ENCODE measurements at places on chromosomes 7 and 10.

- DNase-seq, result no peak
These were observed 107.5 kb upstream of the NPS start for GRCh38 chr10:127441350-127442219.

GRCh38 chr10:71434760-71435394 lies 38.2 kb downstream of the CDH23 start:
- no peak for DNase-seq

- DNase-seq, result no peak
These were observed 233.0 kb downstream of the DIP2C start for GRCh38 chr10:456486-456885.

- DNase-seq, result no peak
These were observed 257.2 kb downstream of the GRID1 start for GRCh38 chr10:86109421-86109820.

DNA sequence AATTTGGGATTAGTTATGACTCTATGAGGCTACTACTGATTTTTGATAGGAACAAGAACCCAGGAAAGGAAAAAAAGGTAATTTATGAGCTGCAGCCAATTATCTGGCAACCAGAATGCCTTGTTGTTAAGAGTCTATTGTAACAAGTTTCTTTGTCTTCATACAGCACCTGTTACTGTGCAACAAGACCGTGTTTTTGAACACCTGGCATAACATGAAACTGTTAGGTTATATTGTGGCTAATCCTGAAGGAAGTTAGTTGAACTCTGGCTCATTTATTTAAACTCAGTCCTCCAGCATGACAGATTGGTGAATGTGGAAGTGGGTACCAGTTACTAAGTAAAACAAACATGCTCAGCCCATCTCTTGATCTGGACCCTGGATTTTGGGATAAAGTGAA lies 33.0 kb downstream of the RALA start:
- DNase-seq, result no peak

- no peak for DNase-seq
These were observed 17.4 kb downstream of the ESYT2 start for GRCh38 chr7:158811894-158812293.

DNA sequence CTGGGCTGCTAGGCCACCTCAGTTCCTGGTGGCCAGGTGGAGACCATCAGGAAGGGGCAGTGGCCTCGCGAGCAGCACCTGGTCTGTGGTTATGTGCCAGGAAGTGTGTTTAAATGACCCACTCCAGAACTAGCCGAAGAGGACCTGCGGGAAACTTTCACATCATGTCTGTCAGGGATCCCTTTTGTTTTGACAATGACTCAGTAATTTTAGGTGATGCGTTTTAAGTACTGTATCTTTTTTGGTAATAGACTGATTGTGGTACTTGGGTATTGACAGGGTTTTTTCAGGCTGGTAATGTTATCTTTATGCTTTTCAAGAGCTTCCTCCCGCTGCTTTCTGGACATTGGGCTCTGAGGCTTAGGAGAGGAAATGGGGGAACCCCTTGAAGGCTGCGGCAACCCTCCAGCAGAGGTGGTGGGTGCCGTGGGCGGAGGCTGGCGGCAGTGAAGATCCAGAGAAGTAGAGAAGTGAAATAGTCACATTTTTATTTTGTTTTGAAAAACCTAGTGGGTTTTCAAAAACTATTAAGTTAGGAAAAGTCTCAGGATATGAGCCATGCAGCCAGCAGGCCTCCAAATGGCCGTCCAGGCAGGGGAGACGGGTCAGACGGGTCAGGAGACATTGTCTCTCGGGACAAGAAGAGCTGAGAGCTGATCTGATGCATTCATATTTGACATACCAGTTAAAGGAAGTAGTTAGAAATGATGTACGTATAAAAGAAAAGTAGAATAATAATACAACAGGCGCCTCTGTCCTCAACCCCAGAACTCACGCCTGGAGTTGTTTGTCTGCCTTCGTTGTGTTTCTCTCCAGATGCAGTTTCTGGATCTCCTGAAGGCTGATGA lies 27.7 kb downstream of the PPP2R2D start:
- DNase-seq, result no peak

- DNase-seq, result no peak
These were observed 21.4 kb upstream of the LEP start for GRCh38 chr7:128219636-128220035.

DNA sequence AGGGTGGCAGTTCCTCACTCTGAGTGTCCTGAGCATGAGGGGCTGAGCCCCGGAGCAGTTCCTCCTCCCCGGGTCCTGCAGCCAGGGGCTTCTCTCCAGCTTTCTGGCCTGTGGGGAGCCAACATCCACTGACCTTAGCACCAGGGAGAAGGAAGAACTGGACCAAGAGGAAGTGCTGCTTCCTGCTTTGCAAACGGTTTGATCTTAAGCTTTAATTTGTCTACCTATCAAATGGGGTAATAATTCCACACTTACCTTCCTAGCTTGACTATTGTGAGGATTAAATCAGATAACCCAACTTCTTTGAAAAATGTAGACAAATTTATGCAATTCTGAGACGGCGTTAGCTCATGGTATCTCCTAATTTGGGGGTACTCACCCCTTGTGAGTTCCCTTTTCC lies 2.0 kb downstream of the NOBOX start:
- no peak for DNase-seq

DNA sequence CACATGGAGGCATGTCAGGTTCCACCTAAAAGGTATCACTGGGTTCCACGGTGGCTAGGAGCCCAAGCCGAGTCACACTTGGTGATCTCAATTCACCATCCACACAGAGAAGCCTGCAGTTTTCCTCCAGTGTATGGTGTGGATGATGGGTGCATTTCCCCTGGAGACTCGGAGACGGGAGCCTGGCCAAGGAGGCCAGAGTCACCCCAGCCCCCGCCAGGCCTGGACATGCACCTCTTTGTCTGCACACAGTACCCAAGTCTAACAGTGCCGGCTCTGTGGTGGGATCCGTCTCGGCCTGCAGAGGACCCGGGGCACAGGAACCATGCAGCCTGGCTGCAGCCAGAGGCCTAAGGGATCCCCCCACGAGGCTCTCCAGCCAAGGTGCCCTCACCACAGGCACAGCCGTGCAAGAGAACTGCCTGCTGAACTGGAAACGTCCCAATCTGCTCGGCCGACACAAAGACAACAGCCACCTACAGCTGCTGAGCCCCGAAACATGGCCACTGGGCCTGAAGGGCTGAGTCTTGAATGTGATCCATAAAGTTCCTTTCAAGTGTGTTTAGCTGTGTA lies 75.2 kb downstream of the DIP2C start:
- no peak for DNase-seq

DNA sequence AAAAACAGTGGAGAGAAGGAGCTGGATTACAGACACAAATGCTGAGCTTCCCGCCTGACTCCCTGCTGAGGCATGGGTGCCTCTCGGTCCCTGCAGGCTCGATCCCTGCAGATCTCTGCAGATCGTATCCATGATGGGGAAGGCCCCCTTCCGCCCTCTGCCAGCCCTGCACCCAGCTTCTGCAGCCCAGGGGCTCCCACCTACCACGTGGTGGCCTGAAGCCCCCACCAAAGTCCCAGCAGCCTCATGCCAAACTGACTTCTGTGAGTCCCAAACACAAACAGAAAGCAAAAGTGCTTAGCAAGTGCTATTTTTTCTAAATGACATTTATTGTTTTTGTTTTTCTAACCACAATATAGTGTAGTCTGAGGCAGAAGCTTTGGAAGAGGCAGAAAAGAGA lies 127.1 kb upstream of the CHST15 start:
- no peak for DNase-seq

DNA sequence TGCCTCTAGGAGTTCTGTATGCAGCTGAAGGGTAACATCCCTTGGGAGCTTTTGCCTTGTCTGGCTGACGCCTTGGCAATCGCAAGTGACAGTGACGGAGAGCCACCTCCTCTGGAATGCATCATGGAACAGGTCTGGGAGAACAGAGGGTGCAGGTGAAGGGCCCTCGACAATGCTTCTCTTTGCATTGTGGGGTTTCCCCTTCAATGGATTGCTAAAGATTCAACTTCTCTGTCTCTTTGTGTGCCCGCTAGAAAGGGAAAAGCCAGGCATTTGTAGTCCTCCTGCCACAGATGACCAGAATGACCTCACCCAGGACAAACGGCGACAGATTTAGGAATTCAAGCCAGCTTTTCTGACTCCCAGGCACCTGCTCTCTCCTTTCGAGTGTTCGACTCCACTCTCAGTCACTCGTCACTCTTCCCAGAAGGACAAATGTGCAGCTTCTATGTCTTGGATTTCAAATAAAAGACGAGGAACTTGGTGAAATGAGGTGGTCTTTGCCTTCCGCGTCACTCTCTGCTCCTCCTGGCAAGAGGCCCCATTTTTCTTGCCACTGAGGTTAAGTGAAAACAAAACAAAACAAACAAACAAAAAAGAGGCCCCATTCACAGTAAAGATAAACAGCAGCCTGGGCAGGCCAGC lies 26.1 kb downstream of the IL2RA start:
- DNase-seq, result no peak

GRCh38 chr10:78412605-78413004 lies 378.9 kb downstream of the RPS24 start:
- no peak for DNase-seq

DNA sequence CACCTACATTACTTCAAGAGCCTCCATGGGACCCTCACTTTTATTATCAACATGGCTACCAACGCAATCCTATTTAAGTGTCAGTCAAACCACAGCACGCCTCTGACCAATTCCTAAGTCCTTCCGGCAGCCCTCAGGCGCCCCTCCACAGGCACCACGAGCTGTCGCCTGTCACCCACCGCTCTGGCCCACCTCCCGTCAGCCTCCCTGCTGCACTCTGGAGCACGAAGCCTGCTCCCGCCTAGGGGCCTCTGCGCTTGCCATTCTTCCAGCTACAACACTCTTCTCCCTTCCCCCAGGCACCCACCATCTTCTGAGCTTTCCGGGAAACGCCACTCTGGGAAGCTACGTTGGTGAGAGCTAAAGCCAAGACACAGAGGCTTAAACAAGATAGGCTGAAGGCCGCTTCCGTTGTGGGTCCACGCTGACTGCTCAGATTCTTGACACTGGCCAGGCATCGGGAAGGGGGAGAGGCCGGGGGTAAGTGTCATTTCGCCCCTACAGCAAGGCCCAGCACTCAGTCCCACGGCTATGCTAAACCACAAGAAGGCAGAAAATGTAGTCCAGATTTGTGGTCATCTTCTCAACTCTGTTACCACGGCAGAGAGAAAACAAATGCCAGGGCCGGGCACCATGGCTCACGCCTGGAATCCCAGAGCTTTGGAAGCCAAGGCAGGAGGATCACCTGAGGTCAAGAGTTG lies 56.7 kb downstream of the GNA12 start:
- no peak for DNase-seq

DNA sequence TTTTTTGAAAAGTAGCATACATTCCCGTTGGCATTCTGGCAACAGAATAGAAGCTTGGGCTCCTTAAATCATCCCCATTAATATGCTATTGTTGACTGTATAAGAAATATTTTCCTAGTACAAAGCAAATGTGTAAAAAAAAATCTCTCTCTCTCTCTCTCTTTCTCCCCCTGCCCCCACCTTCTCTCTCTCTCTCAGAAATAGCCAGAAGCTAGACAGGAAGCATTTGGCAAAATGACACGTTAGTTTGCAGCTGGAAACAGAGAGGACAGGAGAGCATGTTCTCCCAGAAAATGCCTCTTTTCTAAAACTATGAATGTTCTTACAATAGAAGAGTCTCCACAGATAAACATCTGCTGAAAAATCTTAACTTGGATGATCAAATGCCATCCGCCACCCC lies 59.6 kb upstream of the AKR1E2 start:
- DNase-seq, result no peak

DNA sequence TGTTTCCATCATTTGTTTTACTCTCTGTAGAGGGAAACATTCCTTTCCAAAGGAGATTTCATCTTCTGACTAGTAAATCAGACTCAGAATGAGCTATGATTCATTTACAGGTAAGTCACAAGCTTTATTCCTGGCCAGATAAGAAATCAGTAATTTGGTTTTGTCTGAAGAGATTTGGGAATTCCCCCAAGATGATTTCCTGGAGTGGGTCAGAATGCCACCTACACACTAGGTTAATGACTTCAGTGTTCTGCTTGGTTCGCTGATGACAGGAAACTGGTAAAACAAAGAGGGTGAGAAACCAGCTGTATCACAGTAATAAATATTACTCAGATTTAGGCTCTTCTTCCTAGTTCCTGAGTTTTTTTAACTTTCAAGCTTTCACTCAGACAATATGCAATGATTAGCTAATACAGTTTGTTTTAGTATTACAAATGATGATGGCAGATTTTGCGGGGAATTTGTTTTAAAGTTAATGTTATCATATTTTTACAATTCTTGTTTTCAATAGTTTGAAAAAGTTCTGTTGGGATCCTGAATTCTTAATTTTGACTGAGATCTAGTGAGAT lies 8.3 kb upstream of the ASZ1 start:
- DNase-seq, result peak; percentile 31

GRCh38 chr10:10903620-10904019 lies 114.1 kb upstream of the CELF2 start:
- no peak for DNase-seq

- DNase-seq, result peak; percentile 81
These were observed 71.3 kb upstream of the TNRC18 start for GRCh38 chr7:5494683-5495561.

- DNase-seq, result no peak
These were observed 194.4 kb downstream of the POU6F2 start for GRCh38 chr7:39172137-39172536.

DNA sequence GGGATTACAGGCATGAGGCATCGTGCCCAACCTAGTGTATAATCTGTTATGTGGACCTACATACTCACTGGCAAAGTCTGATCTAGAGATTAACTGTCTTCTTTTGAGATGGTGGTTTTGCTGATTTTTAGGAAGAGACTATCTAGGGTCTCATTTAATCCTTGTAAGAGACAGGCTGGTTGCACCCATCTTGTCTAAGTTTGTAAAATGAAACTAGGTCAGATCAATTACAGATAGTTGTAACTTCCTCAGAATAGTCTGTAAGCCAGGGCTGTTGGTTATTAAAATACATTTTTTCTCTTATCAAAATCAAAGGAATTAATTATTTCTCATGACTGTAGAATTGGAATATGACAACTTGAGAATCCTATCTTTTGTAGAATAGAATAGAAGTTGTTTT lies 64.6 kb upstream of the RPA3 start:
- DNase-seq, result no peak

DNA sequence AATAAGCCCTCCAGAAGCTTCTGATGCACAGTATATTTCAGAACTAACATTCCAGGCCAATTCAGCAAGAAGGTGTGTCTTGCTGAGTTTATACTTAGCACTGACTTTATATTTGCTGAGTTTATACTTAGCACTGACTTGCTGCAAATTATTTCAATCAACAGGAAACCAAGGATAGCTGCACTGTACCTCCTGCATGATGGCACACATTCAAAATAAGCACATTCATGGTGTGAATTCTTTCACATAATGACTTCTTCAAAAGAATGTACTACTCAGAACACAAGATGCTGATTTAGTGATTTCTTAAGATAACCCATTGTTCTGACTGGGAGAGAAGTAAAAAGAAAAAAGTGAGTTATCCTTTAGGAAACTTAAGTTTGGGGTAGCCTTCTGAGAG lies 52.0 kb downstream of the JAZF1 start:
- no peak for DNase-seq

DNA sequence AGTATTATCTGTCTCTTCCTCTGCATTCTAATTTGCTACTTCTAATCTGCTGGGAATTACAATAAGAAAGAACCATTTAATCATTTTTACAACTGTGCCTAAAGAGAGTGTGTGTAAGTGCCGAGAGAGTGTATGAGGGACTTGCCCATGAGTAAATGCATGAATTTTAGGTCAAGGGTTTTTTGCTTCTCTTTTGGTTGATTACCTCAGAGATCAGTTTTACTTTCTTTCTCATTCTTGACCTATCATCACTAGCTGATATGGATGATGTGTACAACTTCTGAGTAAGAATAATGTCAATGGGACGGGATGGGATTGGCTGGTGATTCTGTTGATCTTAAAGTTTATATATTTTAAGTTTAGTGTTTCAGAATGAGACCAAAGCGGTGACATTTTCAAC lies 47.8 kb downstream of the IKZF1 start:
- DNase-seq, result no peak

All from COLO829 (cell line).